ENCODE measurements at places on chromosomes 2 and 18.

GRCh38 chr2:32355976-32356680, 695 bp upstream of the BIRC6 start:
- no peak for DNase-seq

- no peak for DNase-seq
Observed at GRCh38 chr2:120924924-120925323, 189.3 kb downstream of the GLI2 start.

DNA sequence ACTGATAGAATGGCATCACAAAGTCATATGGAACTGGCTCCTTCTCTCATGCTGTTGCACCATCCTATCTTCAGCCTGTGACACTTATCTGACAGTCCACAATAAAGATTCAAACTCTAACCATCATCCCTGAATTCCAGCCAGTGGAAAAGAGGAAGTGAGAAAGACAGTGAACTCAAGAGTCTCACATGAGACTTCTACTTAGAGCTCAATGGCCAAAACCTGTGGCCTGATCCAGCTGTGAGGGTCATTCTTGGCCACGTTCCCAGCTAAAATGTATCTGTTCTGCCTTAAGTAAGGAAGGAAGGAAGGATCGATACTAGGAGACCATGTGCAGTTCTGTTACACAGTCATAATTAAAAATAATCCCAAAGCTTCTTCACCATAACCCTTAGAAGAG, 73.6 kb downstream of the RND3 start:
- DNase-seq, result no peak

- no peak for DNase-seq
Observed at GRCh38 chr18:45780568-45780967, 44.9 kb upstream of the SIGLEC15 start.

DNA sequence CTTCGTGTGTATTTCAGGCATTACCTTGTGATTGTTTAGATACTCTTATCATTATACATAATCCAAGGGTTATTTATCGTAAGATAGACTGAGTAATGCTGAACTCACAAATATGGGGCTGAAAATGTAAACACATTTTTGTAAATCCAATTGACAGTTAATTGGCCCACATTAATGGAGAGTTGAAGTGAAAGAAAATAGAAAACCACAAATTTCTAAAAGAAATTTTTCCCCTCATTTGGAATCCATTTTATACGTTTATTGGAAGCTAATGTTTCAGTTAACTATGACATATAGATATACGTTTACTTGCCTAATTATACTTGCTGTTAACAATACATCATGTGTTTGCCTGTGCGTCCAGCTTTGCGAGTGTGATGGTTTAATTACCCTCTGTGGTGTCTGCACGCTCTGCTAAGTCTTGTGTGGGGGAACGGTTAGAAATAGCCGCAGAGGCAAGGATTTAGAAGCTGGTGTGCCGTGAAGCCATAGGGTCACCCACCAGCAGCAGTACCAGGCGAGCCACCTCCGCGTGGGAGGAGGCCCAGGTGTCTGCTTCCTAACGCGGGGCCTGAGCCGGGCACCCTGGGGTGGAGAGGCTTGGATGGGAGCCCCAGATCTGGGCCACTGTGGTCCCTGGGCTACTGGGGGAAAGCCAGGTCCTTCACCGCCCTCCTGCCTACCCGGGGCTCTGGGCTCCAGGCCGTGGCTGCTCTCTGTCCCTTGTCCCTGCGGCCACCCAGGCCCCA, 38.0 kb downstream of the TSHZ1 start:
- no peak for DNase-seq

DNA sequence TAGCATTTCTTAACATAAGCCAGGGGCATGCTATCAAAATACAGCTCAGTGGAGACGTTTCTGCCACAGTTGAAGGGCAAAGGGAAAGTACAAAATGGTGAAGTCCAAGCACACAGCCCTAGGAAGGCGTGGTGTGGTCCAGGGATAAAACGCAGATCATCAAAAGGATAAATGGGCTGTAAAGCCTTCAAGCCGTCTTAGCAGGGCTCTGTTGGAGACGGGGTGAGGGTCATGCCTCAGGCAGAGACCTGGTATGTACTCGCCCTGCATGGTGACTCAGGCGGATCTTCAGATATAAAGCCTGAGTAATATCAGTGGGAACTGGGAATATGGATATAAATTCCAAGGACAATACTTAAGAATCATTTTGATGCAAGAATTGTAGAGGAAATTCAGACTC, 61.2 kb downstream of the NGEF start:
- DNase-seq, result no peak

- DNase-seq, result peak; percentile 5
Observed at GRCh38 chr2:128779301-128780095, 460.8 kb upstream of the HS6ST1 start.

GRCh38 chr18:11784674-11785304, 66.4 kb upstream of the CHMP1B start:
- no peak for DNase-seq

GRCh38 chr2:109457366-109457765, 156.4 kb downstream of the SEPTIN10 start:
- no peak for DNase-seq

DNA sequence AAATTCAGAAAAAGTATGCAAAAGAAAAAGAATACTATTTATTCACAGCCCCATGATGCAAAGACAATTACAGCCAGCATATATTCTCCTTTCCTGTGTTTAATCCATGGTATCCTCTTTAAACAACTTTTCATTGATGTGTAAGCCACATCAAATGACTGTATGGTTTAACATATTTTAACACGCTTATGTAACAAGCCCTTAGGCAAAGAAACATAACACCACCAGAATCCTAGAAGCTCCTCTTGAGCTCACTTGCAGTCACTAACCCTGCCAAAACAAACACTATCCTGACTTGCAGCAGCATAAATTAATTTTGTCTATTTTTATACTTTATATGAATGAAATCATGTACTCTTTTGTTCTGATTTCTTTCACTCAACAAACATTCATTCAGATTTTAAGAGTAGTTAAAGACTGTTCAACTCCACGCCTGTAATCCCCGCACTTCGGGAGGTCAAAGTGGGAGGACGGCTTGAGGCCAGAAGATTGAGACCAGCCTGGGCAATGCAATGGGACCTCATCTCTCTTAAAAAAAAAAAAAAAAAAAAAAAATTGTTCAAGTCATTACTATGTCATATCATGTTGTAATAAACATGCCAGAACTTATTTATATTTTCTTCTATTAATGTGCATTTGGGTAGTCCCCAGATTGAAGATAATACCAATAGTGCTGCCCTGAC, 226.3 kb downstream of the NBAS start:
- DNase-seq, result no peak

DNA sequence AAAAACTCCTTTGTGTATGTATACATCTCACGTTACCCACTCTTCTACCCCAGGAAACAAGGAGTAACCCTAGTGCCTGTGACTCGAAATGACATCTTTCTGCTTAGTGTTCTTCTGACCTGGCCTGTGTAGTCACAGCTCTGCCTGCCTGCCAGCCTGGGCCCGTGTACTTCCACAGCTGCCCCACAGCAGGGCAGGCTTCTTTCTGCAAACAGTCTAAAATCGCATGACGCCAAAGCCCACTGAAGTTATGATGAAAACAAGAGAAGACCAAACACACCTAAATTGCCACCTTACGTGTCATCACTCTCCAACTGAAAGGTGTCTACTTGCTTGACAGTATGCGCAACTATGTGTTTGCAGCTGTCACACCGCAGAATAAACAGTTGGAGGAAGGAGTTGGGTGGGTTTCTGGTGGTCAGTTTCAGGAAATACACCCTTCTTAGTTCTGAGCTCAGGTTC, 1.5 kb downstream of the GAREM1 start:
- peak; percentile 54 for DNase-seq

GRCh38 chr2:217897816-217898806, 104.7 kb downstream of the TNS1 start:
- DNase-seq, result no peak

DNA sequence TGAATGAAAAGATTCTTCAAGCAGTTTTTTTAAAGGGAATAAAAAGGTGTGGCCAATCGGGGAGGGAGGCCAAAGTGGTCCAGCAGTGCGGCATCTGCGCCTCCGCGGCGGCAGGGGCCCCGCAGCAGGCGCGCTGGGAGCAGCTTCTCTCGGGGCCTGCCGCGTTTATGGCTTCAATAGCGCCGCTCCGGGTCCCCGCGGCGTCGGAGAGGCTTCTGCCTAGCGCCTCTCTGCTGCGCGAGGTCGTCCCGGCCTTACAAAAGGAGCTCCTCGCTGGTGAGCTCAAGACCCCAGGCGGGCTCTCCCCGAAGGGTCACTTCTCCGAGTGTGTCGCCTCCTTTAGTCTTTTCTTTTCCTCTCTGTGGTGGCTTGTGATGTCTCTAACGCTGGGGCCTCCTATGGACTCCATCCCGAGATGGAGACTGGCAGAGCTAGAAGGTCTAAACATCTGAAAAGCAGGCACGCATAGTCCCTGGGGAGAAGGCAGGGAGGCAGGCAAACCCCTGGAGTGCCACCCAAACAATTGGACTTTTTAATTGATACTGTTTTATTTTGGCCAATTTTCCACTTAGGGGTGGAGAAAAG, 67.1 kb downstream of the SUMO1 start:
- peak; percentile 28 for DNase-seq

DNA sequence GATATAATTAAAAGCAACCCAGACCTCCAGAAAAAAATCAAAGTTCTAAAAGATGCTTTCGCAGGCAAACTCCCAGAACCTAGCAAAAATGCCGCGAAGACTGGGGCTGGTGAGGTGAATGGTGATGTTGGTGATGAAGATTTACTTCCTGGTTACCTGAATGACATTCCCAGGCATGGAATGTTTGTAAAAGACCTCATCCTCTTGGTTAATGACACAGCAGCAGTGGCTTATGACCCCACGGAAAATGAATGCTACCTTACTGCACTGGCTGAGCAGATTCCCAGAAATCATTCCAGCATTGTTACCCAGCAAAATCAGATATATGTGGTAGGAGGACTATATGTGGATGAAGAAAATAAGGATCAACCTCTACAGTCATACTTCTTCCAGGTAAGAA, 994 bp downstream of the KLHL41 start:
- no peak for DNase-seq

- peak; percentile 60 for DNase-seq
Observed at GRCh38 chr18:76697441-76697901, 124.9 kb upstream of the ZNF236 start.

DNA sequence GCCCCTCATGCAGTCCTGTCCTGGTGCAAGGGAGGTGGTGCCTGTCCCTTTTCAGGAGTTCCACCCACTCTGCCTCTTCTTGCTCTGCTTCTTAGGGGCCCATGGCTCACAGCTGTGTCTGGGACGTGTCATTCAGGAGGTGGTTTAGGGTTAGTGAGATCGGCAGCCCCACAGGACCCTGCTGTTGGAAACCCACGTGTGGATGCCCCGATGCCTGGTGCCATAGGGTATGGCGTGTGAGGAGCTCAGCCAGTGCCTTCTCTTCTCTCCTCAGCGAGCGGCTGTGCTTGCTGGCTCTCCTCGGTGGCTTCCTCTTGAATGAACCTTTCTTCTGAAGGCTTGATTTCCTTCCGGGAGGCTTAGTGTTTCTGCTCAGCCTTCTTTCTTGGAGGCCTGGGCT, 55.2 kb downstream of the LDLRAD4 start:
- no peak for DNase-seq

GRCh38 chr18:41466436-41467160, 488.4 kb upstream of the PIK3C3 start:
- DNase-seq, result no peak

GRCh38 chr18:13379062-13379865, 160.7 kb downstream of the LDLRAD4 start:
- DNase-seq, result no peak

DNA sequence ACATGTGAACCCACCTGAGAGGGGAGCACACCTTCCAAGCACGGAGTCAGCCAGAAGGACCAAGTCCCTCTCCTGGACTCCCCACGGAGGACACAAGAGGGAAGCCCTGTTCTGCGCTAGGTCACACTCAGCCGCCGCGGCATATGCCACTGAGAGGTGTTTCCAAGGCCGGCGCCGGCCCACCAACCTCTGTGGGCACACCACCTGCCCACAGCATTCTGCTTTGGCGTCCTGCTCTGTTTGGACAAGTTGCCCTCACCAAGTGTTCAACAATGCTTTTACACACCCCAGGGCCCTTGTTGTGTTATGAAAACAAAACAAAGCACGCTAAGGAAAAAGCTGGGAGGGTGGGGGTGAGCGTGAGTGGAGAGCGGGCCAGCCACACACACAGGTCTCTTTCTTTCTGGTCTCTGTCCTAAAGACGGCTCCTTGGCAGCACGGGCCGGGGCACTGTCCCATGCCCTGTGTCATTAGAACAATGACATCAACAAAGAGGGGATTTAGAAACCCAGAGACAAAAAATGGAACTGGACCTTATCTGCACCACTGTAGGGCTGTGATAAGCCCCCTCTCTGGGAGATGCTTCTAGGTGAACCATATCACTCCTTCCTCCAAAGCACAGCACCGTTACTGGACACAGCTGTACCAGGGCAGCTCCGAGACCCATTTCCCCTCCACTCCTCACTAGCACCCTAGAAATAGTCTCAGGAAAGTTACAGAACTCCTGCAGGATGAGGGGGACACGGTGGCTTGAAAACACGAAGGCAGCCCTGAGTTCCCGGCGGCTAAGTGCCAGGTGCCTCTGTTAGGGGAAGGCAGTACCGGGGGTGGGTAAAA, 17.0 kb downstream of the SMAD7 start:
- DNase-seq, result no peak

DNA sequence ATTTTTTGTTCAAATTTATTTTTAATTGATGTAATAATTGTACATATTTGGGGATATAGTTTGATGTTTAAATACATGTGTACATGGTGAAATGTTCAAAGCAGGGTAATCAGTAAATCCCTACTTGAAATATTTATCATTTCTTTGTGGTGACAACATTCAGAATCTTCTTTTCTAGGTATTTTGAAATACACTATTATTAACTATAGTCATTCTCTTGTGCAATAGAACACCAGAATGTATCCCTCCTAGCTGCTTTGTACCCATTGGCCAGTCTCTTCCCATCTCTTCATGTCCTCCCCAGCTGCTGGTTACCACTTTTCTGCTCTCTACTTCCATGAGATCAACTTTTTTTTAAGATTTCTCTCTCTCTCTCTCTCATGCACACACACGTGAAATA, 126.5 kb downstream of the ZNF407 start:
- DNase-seq, result no peak

DNA sequence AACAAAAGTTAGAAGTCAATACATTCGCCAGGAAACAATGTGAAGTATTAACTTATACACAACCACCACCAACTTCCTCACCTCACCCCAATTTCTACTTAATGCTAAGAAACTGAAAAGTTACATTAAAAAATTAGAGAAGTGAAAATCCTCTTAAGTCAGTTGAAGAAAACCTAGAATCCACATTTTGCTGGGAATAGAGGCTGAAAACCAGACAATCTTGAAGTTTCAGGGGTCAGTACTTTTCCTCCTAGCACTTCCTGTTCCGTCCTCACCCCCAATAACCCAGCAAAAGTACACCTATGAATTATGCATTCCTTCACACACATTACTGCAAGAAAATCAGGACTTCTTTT, 6.3 kb downstream of the YES1 start:
- DNase-seq, result no peak

GRCh38 chr18:49590608-49591007, 28.8 kb downstream of the LIPG start:
- DNase-seq, result no peak

GRCh38 chr18:50715919-50716318, 103.9 kb downstream of the MRO start:
- no peak for DNase-seq

- no peak for DNase-seq
Observed at GRCh38 chr2:147631294-147631693, 213.5 kb upstream of the ACVR2A start.

All from femur (tissue), 1 donor.